ENCODE measurements at places on chromosomes 11 and 22.

DNA sequence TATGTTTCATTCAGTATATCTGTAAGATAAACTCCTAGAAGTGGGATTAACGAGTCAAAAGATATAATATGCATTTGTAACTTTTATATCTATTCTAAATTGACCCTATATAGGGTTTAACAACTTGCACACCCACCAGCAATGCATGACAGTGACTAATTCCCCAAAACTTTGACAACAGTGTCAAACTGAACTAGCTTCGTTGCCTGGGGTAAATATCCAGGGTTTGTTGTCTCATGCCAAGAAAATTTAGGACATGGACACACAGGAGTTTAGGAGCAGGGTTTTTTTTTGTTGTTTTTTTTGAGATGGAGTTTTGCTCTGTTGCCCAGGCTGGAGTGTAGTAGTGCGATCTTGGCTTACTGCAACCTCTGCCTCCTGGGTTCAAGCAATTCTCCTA is 5.1 kb downstream of the SNU13 start:
- DNase-seq, result peak; percentile 23

DNA sequence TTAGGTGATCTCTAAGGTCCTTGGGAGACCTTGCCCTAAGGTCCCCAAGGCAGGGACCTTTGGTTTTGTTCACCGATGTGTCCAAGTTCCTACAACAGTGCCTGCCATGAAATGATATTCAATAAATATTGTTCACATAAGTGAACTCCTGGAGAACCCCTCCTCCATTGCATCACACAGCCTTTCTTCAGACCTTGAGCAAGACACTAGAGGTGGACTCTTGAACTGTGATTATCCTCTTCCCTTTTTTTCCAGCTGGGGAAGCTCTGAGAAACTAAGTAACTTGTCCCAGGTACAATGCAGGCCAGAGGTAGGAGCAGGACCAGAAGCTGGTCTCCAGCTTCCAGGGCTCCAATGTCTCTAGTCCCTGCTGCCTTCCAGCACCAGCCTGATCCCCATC is 76.6 kb upstream of the LMO1 start:
- no peak for DNase-seq

DNA sequence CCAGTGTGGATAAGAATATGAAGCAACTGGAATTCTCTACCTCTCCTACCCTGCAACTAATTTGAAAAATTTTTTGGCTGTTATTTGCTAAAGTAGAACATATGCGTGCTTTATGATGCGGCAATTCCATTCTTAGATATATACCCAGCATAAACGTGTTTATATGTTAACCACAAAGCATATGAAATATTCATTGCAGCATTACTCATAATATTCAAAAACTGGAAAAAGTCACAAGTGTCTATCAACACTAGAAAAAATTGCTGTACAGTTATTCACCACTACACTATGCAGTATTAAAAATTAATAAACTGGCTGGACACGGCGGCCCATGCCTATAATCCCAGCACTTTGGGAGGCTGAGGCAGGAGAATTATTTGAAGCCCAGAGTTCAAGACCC is 226.4 kb downstream of the LUZP2 start:
- no peak for DNase-seq

- peak; percentile 99 for DNase-seq
These were observed at the start of gene CDC45 for GRCh38 chr22:19479355-19480172. CDC45 (plus strand) TSS chr22:19479920; CDS start chr22:19479969, 49 bp downstream.

- no peak for DNase-seq
These were observed 523.7 kb downstream of the FAM181B start for GRCh38 chr11:82210011-82210410.

DNA sequence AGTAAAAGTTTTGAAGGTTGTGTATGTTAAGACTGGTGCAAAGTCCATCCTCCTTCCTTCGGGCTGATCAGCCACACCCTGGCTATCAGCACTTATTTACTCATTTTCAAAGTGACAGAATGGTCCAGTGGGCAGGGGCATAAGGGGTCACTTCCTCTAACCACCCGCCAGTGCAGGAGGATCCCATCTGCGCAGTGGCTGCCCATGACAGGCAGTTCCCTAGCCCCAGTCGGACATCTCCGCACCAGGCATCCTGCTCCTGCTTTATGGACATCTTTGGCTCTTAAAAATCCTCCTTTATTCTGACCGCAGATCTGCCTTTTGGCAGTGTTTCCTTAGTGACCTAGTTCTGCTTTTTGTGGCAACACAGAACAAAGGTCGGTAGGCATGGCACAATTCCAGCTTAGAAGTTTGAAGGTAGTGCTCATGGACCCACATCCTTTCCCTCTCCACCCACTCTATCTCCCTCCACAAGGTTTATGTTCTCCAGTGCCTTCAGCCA is 55.9 kb downstream of the BMAL1 start:
- no peak for DNase-seq

DNA sequence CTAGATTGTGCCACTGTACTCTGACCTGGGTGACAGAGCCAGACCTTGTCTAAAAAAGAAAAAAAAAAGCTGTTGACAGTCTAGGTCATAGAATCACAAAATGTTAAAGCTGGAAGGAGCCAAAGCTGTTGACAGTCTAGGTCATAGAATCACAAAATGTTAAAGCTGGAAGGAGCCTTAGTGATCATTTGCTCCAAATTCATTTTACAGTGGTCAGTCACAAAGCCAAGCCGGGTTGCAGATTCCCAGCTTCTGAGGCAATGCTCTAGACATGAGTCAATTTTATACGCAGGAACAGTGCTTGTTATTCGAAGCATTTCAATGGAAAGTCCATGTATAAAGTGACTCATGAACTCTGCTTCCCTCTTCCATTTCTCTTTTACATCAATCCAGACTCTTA is 47.4 kb downstream of the SYT13 start:
- peak; percentile 32 for DNase-seq

- no peak for DNase-seq
These were observed 11.4 kb downstream of the PAX6 start for GRCh38 chr11:31799435-31800397.

GRCh38 chr11:8298801-8299786 is 35.4 kb upstream of the LMO1 start:
- DNase-seq, result no peak

DNA sequence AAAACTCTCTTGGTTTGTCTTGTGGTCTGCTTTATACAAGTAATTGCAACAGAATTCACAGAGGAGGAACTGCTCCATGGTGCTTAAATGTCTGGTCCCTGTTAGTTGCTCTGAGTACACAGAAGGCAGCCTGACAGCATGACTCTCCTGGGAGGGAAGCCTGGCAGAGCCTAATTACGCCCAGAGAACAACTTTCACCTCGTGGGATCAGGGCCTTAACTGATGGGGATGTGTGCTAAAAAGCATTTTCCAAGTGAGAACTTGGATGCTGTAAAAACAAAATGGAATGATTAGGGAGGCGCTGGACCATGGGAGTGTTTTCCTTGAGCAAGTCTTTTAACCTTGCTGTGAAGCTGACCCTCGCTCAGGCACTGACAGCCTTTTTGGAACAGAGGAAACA is 154.0 kb upstream of the TENM4 start:
- DNase-seq, result no peak

DNA sequence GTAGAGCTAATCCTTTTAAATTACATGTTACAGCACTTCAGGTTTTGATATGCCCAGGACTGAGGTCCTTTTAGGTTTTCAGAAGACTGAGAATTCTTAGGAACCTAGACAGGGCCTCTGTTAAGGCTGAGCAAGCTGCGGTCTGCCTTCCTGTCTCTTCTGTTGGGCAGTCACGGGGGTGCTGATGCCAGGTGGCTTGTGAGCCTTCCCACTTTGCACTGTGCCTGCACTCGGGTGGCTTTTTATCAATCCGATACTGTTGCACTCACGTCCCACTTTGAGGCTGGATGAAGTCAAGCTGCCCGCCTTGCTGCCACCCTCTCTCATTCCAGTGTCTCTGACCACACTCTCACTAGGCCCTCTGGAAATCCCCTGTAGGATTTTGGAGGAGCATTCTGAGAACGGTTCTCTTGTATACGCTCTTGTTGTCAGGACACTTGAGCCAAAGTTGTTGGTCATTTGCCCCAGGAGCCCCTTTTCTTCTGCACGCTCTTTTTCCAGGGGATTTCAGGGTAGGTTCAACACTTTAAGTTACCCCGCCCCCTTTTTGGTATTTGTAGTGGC is 141.8 kb downstream of the TEAD1 start:
- DNase-seq, result no peak

GRCh38 chr11:64084951-64085710 is 49.4 kb downstream of the FLRT1 start:
- no peak for DNase-seq

DNA sequence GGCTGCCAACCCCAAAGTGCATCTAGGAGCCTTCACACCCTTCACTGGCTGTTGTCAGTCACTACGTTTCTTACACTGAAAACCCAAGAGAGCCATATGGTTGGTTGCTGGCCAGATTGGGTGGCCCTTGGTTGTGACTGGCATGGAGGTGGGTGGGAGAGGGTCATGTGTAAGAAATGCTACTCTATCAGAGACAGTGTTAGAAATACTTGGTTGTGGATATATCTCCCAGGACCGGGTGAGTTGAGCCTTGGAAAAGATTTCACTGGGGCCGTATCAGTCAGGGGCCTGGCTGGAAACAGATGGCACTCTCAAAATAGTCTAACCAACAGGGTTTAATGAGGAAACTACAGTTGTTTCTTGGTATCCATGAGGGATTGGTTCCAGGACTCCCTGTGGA is 15.2 kb downstream of the ENDOD1 start:
- no peak for DNase-seq

DNA sequence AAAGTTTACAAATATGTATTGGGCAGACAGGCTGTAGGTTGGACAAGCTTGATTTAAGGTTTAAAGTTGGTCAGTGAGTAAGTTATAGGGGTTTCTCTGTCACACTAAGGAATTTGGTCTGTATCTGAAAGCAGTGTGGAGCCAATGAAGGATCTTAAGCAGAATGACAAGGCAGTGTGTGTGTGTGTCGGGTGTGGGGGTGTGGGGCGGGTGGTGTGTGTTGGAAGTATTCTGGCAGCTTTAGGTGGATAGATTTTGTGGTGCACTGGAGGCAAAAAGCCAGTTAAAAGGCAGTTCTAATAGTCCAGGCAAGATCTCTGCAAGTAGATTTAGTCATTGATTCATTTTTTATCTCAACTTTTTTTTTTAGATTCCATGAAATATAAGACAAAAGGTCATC is 1006.8 kb upstream of the CCDC90B start:
- DNase-seq, result no peak

GRCh38 chr22:22691055-22691454 is 46.6 kb downstream of the GGTLC2 start:
- DNase-seq, result no peak

GRCh38 chr11:26930518-26931247 is 63.2 kb upstream of the FIBIN start:
- DNase-seq, result peak; percentile 93

- DNase-seq, result no peak
These were observed 2.2 kb upstream of the SCUBE1 start for GRCh38 chr22:43345356-43345755.

- DNase-seq, result peak; percentile 33
These were observed 66.4 kb upstream of the TTC12 start for GRCh38 chr11:113247966-113248365.

DNA sequence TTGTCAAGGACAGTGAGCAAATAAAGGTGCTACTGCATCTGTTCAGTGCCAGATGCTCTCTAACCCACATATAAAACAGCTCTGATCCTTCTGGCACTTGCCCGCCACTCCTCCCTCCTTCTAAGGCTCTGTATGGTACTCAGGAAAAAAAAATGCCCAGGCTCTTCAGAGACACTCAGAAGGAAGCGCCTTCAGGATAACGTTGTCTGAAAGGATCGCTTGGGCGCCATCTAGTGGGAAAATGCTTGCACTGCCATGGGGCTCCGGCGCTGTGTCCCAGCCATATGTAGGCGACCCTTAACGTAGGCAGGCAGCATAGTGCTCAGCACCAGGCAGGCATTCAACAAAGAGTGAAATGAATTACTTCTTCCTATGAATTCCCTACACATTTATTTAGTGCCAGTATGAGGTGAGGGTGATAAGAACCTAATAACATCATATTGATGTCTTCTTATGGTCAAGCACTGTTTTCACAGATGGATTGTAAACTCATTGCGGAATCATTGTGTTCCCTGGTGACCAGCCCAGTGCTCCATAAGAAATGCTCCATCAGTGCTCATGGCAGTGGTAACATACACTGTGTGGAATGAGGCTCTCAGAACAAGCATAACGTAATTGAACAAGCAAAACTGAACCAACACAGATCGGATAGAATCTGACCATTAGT is 39.6 kb downstream of the PAMR1 start:
- DNase-seq, result peak; percentile 75

GRCh38 chr22:33347002-33347401 is 288.8 kb upstream of the SYN3 start:
- DNase-seq, result no peak

GRCh38 chr11:82085493-82085892 is 648.2 kb downstream of the FAM181B start:
- DNase-seq, result no peak

DNA sequence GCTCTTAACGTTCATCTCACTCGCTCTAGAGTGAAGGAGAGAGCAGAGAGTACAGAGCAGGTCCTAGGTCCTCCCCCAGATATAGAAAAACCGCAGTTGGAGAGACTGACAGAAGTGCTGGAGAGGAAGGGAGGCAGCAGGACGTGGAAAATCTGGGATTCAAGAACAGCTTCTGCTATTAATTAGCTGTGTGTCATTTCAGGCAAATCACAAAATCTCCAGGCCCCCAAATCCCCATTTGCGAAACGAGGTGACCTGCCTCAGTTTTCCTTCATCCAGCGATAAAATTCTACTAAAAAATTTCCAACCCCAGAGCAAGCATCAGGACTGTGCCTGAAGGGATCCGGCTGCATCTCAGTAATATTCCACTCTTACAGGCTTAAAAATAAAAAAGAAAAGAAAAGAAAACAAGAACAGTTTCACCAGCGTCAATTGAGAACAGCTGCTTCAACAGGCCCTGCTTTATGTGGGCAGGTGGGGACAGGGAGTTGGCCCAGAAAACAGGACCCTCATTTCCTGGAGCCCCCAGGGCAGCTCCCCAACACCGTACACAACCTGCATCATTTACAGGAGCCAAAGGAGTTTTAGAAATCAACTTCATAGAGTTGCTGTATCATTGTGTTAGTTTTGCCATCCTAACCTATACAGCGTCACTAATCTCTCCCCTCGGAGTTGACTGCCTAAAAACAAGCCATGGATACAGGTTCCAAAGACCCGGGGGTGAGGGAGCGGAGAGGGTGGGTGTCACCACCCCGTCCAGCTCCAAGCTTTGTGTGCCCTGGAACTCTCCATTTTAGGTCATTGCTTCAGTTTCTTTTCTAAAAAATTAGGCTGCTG is 2.3 kb upstream of the MALAT1 start:
- peak; percentile 73 for DNase-seq

GRCh38 chr11:79352349-79352703 is 88.5 kb downstream of the TENM4 start:
- DNase-seq, result no peak

DNA sequence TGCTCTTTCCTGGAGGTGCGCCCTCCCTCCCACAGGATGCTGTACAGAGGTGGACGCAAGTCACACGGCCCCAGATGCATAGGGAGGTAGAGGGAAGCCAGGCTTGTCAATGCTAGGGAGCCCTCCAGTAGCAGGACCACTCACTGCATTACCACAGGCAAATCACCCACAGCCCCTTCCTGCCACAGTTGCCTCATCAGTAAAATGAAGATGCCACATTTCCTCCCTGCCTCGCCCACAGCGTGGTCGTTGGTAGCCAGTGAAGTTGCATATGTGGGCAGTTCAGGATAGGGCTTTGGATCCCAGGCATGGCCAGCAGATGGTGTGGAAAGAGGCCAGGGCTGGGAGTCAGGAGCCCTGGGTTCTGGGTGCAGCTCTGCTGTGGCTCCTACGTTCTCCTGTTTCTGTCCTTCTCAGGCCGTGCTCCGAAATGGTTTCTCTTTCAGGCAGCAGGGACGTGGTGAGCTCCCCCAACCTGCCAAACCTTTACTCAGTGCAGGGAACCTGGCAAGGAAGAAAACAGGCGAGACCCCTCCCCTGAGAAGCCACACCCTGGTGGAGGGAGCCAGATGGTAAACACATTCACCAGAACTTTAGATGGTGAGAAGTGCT is 22.6 kb downstream of the DAGLA start:
- no peak for DNase-seq

Data from AG10803 (cell line).